ENCODE measurements at places on chromosomes 6 and 20.

DNA sequence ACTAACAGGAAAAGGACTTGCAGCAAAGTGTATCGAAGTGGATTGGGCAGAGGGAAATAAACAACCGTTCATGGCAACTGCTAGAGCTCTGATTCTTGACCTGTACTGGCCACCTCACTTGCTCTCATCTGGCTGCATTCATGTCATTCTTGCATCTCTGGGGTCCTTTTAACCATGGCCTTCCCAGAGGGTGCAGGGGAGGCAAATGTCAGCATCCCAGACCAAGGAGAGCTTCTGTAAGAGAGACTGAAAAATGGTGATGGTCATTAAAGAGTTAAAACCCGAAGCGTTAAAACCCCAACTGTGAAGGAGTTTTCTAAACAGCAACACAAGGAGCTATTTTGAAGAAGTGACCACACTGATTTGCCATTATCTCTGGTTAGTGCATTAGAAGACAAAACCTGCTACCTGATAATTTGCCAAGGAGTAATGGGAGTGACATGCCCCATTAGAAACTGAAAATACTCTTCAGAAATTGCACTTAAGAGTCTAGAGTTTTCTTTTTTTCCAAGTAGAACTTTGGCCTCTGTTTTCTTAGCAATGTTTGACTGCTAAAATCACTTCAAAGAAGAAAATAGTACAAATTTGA is 62.4 kb downstream of the APCDD1L start:
- no peak for DNase-seq

DNA sequence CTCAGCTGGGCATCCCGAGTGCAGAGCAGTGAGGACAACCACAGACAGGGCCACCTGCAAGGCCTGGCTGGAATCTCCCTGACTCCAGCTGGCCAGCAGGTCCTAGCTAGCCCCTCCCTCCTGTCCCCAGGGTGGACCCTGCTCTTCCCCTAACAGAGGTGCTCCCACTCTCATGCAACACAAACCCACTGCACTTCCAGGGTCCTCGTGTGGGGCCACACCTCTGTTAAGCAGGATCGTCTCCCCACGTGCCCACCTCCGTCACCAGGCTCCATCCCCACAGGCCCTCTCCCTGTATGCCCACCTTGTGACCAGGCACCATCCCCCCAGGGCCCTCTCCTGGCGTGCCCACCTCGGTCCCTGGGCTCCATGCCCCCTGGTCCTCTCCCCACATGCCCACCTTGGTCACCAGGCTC is 17.3 kb downstream of the TAF4 start:
- DNase-seq, result no peak

- DNase-seq, result no peak
Measured at GRCh38 chr6:52251113-52251512, 6.8 kb upstream of the IL17F start.

DNA sequence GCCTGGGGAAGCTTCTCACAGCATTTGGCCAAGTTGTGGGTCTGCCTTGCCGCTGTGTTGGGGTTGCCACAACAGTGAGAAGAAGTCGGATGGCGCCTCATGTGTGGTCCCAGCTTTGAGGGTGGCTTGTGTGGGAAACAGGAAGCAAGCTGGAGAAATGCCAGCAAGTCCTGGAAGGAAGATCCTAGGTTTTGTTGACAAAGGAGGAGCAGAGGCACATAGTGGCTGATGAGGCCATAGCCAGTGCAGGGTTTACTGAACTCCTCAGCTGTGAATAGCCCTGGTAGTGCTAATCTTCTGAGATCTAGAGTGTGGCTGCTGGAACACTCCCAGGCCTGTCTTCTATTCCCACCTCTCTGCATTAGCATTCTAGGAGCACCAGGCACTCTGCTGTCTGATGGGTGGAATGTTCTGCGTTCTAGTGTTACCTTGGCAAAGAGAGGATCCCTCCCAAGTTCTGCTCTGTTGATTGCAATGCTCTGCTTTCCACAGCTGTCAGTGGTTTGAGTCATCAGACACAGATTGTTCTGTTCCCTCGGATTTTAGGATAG is 25.2 kb downstream of the SNPH start:
- DNase-seq, result no peak

DNA sequence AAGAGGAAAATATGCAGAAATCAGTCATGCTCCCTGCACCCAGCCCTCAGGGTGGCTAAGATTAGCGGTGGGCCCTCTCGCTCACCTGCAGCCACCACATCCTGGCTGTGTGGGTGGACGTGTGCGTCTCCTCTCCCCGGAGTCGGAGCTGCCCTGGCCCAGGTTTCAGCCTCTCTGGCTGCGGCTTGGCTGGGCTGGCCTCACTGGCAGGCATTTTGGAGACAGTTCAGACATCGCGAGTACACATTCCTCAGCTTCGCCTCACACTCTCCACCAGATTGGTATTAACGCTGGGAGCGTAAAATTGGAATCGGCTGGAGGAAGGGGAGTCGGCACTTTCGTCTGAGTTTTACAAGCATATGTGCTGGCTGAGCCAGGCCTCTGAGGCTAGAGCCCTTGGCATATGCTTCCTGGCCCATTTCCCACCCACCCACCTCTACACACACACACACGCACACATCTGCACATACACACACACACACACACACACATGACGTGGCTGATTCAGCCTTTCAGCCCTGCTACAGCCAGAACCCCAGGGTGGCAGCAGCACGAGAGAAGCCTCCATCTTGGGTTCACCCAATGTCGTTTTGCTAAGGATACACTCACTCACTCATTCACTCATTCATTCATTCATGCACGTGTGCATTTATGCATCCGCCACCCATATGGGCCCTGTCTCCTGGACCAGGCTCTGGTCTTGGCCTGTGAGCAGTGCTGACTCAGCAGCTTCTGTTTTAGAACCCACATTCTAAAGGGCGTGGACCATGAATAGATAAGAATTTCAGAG is 42.9 kb downstream of the BCAS4 start:
- no peak for DNase-seq

DNA sequence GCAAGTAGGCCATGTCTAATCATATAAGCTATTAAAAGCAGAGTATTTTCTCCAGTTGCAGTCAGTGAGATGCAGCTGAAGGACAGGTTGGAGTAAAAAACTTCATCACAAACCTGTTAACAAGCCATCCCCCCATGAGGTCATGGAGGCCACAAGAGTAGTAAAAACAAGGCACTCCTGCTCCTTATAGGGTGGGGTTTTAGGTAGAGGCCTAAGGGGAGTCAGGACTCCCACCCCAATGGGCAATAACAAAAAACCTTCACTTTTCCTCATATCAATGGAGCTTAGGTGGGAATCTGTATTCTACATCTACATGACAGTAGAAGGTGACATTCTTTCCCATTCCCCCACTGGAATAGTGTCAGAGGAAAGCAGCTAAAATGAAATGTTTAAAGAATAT is 428.1 kb upstream of the KHDRBS2 start:
- no peak for DNase-seq

DNA sequence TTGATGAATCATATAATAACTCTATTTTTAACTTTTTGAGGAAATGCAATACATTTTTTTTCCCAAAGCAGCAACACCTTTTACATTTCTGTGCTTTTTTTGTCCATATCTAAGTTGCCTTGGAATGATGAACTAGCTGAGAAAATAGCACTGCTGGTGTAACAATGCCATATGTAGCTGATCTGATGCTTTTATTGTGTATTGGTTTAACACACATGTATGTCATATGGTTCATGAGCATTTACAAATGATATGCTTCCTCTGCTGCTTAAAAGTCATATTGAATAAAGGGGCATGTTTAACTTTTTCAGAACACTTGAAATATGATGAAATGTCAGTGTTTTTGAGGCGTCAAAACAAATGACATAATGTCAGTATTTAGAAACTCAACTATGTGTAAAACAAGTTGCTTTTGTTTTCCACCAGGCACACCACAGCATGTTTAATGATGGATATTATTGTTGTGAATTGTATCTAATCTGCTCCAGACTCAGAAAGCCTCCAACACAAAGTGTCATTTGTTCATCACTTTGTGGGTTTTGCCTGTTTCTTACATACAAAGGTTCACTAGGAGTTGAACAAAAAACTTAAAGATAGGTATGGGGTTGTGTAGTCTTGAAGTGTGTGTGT is 775.8 kb upstream of the FLRT3 start:
- no peak for DNase-seq

GRCh38 chr20:8917084-8917483 is 151.8 kb upstream of the PLCB4 start:
- DNase-seq, result no peak

GRCh38 chr6:16004934-16005679 is 123.8 kb upstream of the MYLIP start:
- no peak for DNase-seq

GRCh38 chr20:63678667-63679465 is 17.6 kb upstream of the TNFRSF6B start:
- DNase-seq, result no peak

- peak; percentile 47 for DNase-seq
Measured at GRCh38 chr6:35496841-35497570, at the start of gene TEAD3. Gene TEAD3, minus strand, starts transcription at chr6:35497079.

DNA sequence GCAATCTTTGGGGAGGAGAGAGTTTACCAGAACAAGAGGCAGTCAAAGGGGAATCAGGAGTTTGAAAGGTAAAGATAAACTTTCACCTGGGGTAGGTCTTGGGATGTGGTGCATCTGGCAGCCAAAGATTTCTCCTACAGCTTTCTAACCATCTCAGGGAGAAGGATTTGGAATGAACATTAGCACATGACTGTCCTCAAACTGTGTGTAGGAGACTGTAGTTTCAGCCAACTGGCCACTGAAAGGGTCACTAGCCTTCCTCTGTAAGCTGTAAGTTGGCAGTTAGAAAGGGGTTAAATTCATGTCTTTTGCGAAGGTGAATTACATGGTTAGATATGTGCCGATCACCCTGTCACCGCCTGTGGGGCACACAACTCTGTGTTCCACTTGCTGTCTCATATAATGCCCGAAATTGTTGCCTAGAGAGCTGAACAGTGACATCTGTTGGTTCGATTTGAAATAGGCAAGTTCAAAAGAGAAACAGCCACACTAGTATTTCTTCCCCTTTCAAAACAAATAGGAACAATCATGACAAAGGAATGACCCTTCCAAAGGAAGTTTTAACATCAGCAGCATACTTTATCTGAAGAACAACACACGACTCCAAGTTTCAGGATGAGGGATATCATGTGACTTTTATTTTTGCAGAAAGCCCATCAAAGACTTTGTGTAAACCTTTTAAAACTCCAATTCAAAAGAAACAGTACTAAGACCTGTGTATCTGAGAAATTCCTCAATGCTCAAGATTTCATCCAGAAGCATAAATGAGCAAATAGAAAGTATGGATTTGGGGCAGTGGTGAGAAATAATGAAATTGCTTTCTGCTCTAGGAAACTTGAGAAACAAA is 1.1 kb upstream of the OPN5 start:
- peak; percentile 14 for DNase-seq

GRCh38 chr6:169575365-169575764 is 126.5 kb downstream of the WDR27 start:
- DNase-seq, result no peak

GRCh38 chr6:129575378-129576118 is 134.4 kb downstream of the ARHGAP18 start:
- DNase-seq, result peak; percentile 19

Measured in mucosa of gallbladder (tissue), 1 donor.